Naive thymus-derived CD8-positive, alpha-beta T cell (primary cell): ENCODE measurements at places on chromosomes 3 and 15. TPM values are rescaled to one million over a fixed set of nuclear protein-coding genes. Genes with fewer than 3 reads are reported as not detected.

DNA sequence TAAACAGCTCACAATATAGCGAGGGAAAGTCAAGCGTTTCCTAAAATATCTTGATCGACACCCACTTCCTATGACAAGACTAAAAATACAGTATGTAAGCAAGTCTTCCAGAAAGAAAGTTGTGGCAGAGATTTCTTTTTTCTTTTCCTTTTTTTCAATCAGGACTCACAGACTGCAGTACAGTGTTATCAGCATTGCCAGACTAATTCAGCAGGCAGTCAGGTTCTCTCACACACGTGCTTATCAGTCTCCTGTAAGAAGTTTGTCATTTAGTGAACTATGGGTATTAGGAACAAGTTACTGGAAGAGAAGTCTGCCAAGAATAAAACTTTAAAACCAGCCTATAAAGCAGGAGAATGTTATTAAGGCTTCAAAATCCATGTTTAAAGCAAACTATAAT is 32.8 kb upstream of the ZNF385D start:
- H3K4me1 ChIP-seq = no peaks in the 10 kb centered on the region
- no peaks in the 10 kb centered on the region for H3K27me3 ChIP-seq
- H3K27ac ChIP-seq = no peak overlapping the region
- no peak overlapping the region for H3K4me3 ChIP-seq

- peaks cover 3% of the 10 kb centered on the region for H3K27me3 ChIP-seq
- DNase-seq = no peak
- no peaks in the 10 kb centered on the region for H3K4me1 ChIP-seq
- H3K36me3 ChIP-seq = no peaks in the 10 kb centered on the region
Observed at GRCh38 chr15:49964061-49964460, 155.0 kb downstream of the ATP8B4 start.

DNA sequence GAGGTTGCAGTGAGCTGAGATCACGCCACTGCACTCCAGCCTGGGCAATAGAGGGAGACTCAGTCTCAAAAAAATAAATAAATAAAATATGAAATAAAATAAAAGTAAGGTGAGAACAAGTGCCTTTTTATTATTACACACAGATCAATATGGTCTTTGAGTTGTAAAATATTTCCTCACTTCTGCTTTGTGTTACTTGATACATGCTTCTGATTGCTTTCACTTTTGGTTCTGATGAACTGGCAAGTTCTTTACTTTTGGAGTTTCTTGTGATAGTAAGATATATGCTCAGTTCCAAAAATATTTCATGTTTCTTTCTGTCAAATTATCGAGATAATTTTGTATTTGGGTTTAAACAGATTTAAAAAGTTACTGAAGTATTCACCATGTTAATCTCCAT is 16.6 kb upstream of the GYG1 start:
- H3K27me3 ChIP-seq = peaks cover under 1% of the 10 kb centered on the region
- no peak for DNase-seq
- no peak overlapping the region for H3K4me3 ChIP-seq
- no peak overlapping the region for H3K27ac ChIP-seq

GRCh38 chr3:27746838-27747237 is 24.7 kb upstream of the EOMES start:
- H3K27me3 ChIP-seq = no peaks in the 10 kb centered on the region
- peaks cover 2% of the 10 kb centered on the region for H3K4me1 ChIP-seq
- H3K27ac ChIP-seq = no peak overlapping the region
- no peak for DNase-seq
- no peak overlapping the region for H3K4me3 ChIP-seq

DNA sequence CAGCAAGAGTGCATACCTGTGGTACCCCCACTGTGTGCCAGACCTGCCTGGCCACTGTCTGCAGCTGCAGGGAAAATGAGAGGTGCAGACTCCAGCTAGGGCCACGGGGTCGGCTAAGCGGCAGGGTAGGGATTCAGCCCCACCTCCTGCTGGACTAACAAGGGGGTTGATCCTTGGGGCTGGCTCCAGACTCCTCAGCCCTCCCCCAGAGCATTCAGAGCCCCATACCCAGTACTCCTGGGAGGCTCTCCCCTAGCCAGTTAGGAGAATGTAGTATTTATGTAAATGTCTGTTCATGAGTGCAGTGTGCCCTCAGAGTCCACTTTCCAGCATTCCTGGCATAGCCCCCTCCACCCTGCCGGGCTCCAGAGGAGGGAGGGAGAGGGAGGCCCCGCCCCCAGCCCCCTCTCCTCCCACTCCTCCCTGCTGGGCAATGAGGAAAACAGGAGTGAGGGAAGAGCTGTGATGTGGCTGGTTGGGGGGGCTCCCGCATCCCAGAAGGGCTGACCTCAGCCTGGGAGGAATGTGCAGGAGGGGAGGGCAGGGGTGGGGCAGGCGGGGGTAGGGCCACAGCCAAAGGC is 4.5 kb upstream of the SEMA3B start:
- H3K36me3 ChIP-seq = no peaks in the 10 kb centered on the region
- H3K4me1 ChIP-seq = peaks cover 2% of the 10 kb centered on the region
- no peak overlapping the region for H3K27ac ChIP-seq
- H3K4me3 ChIP-seq = no peak overlapping the region
- H3K27me3 ChIP-seq = no peaks in the 10 kb centered on the region
- DNase-seq = no peak

- DNase-seq = no peak
- H3K4me1 ChIP-seq = no peaks in the 10 kb centered on the region
- H3K4me3 ChIP-seq = no peak overlapping the region
- H3K27ac ChIP-seq = no peak overlapping the region
- no peaks in the 10 kb centered on the region for H3K36me3 ChIP-seq
- H3K27me3 ChIP-seq = no peaks in the 10 kb centered on the region
Observed at GRCh38 chr3:117927825-117928224, 1106.8 kb downstream of the IGSF11 start.

DNA sequence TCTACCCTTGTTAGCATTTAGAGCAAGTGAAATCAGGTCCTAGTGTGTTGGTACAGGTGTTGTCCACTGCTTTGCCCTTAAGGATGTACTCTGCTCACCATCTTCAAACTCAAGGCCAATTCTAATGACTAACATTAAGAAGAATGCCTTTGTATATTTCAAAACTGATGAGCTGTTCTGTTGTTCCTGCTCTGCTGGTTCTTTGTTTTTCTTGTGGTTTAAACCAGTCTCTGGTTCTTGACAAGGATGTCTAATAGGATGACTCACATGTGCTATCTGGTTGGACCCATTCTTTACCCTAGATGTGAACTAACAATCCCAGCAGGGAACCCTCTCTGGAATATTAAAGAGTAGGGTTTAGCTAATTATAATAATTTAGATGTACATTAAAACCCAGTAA is 17.3 kb downstream of the ABHD5 start:
- no peak overlapping the region for H3K4me3 ChIP-seq
- no peak overlapping the region for H3K27ac ChIP-seq
- H3K4me1 ChIP-seq = no peaks in the 10 kb centered on the region
- DNase-seq = no peak
- peaks cover 15% of the 10 kb centered on the region for H3K36me3 ChIP-seq

DNA sequence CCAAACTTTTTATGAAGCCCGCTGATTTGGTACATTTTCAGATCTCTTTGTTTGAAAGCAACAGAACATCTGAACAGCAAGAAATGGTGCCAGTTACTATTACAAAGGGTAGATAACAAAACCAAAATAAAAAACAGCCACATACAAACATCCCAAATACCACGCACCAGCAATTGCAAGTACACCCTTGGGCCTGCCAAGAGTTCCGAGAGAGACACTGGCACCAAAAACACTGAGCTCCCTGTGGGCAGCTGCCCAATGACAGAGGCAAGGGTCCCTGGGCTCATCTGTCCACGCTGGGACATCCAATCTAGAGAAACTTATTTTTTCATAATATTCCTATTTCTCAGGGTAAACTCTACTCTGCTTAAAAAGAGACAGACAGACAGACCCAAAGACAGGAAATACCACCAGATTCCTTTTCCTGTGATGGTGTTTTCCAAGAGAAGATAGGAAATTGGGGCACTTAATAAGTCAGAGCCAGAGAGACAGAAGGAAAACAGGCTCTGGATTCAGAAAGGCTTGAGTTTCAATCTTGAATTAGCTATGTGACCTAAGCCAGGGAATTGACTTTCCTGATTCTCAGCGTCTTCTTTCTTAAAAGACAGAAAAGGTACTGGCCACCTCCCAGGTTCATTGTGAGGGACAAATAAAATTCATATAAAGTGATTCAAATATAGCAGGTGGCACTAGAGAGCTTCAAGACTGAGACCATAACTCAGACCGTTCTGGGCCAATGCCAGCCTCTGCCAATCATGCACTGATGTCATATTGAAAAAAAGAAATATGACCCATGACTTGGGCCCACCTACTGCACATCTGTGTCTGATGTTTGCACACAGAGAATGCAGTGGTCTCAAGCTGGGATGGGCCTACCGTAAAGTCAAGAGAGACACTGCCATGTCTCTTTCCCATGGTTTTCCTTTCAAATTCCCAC is 61.3 kb downstream of the FOXP1 start:
- H3K4me1 ChIP-seq = no peaks in the 10 kb centered on the region
- H3K27me3 ChIP-seq = no peaks in the 10 kb centered on the region
- H3K27ac ChIP-seq = no peak overlapping the region
- no peak overlapping the region for H3K4me3 ChIP-seq
- no peaks in the 10 kb centered on the region for H3K36me3 ChIP-seq
- no peak for DNase-seq

GRCh38 chr3:80983753-80984152 is 777.7 kb downstream of the GBE1 start:
- no peaks in the 10 kb centered on the region for H3K4me1 ChIP-seq
- no peaks in the 10 kb centered on the region for H3K27me3 ChIP-seq
- H3K36me3 ChIP-seq = peaks cover 6% of the 10 kb centered on the region
- no peak overlapping the region for H3K4me3 ChIP-seq
- DNase-seq = no peak
- H3K27ac ChIP-seq = no peak overlapping the region

DNA sequence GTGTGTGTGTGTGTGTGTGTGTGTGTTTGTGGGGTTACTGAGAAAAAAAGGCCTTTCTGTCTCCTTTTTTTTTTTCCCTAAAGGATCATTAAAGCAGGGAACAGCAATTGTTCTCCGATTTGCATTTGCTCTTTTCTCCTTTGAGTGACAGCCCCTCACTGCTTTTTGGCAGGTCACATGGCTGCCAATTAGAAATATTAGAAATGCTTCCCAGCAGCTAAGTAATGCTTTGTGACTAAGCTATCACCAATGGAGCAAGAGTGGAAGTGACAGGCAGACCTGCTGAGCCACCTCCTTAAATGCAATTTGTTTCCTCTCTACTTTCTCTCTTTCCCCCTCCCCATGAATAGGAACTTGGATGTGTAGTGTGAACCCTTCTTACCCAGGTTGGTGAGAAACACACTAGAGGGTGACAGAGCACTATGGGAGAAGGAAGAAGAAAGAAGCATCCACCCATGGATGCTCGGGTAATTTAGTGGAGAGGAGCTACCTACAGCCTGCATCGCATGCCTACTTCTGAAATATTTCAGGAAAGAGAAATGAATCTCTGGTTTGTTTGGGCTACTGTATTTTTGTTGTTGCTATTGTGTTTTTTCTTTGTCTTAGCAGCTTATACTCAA is 165.2 kb upstream of the PDZRN3 start:
- no peaks in the 10 kb centered on the region for H3K27me3 ChIP-seq
- DNase-seq = no peak
- no peaks in the 10 kb centered on the region for H3K4me1 ChIP-seq

DNA sequence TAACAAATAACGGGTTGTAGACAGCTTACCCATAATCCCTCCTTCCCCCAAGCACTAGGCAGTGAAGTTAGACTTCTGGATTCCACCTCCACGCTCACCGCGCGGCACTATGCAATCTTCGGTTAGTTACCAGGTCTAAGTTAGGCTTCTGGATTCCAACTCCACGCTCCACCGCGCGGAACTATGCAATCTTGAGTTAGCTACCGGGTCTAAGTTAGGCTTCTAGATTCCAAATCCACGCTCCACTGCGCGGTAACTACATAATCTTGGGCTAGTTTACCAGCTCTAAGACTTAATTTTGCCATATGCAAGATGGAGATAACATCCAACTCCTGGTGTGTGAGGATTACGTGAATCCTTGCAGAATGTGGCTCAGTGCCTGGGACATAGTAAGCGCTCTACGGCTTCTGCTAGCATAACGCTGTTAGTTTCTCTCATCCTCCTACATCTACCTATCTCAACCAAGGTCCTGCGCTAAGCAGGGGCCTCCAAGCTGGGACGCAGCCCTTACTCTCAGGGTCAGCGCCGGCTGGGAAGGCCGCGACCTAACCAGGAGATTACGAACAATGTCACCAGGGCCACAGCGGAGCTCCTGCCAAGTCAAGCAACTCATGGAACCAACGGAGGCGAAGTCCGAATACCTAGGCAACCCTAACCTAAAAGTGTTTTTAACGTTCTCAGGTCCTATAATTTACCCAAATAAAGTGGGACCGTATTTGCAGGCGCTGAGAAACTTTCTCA is 497 bp upstream of the RPLP1 start:
- peaks cover 13% of the 10 kb centered on the region for H3K36me3 ChIP-seq
- H3K27me3 ChIP-seq = no peaks in the 10 kb centered on the region
- H3K4me3 ChIP-seq = peak overlapping the region; percentile 99
- H3K27ac ChIP-seq = peak overlapping the region; percentile 95
- H3K4me1 ChIP-seq = peaks cover 25% of the 10 kb centered on the region
- no peak for DNase-seq

GRCh38 chr3:108175352-108175751 is 46.9 kb downstream of the IFT57 start:
- no peak overlapping the region for H3K27ac ChIP-seq
- DNase-seq = no peak
- peaks cover 26% of the 10 kb centered on the region for H3K4me1 ChIP-seq
- no peaks in the 10 kb centered on the region for H3K36me3 ChIP-seq
- H3K27me3 ChIP-seq = no peaks in the 10 kb centered on the region

DNA sequence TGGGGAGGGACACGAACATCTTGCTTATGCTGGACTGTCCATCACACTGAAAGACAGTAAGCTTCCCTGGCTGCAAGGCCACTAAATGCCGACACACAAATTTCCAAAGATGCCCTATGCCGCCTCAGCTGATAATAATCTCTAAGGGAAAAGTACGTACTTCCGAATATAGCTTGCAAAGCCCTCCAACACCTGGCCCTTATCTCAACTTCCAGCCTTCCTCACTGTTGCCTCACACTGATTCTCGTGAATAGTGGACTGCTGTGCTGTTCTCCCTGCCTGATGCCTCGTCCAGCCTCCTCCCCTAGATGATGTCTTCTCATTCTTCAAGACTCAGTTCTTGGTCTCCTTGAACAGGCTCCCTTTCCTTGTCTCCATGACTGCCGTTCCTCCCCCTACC is 72.3 kb downstream of the CD47 start:
- H3K4me1 ChIP-seq = peaks cover 4% of the 10 kb centered on the region
- DNase-seq = no peak
- H3K27me3 ChIP-seq = peaks cover 3% of the 10 kb centered on the region
- H3K27ac ChIP-seq = no peak overlapping the region

GRCh38 chr15:31456354-31457060 is 129.9 kb downstream of the KLF13 start:
- H3K4me1 ChIP-seq = peaks cover 14% of the 10 kb centered on the region
- no peaks in the 10 kb centered on the region for H3K27me3 ChIP-seq
- no peak overlapping the region for H3K4me3 ChIP-seq
- no peaks in the 10 kb centered on the region for H3K36me3 ChIP-seq
- no peak for DNase-seq

Gene JMJD7
- total RNA-seq = 81.4 TPM

Gene GPR87
- not detected for total RNA-seq

Gene CELF6
- 4.7 TPM for total RNA-seq

Gene PLCL2
- total RNA-seq = 85.0 TPM

Gene BHLHE40
- total RNA-seq = 4.5 TPM
